ENCODE measurements at places on chromosomes 5 and 9.

DNA sequence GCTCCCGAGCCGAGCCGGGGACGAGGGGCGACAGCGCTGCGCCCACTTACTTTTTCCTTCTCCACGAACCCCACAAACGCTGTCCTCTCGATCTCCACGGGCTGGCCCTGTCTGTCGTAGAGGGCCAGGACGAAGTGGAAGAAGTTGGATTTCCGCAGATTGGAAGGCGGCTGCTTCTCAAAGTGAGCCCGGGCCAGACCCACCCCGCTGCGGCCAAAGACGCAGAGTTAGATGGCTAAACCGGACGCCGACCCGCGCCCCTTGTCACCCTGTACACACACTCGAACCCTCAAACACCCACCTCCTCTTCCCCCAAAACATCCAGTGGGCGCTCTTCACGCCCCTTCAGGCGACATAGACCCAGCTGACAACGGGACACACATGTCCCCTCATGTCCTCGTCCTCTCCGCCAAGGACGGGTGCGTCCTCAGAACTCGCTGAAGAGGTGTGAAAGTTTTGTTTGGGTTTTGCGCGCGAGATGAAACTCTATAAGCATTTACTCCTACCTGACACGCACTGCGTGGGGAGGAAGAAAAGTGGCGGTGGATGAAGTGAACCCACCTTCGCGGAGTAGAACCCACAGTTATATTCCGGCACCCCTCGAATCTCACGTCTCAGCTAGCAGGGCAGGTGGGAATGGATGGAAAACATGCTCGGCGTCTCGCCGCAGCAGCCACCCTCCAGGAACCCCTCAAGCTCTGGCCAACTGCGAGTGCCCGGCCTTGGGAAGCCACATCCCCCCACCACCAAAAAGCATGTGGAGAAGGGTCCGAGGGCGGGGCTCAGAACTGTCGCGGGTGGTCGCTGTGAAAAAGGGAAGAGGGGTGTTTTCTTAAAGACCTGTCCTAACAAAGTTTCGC lies 2.6 kb downstream of the EBF1 start:
- no peak for DNase-seq

DNA sequence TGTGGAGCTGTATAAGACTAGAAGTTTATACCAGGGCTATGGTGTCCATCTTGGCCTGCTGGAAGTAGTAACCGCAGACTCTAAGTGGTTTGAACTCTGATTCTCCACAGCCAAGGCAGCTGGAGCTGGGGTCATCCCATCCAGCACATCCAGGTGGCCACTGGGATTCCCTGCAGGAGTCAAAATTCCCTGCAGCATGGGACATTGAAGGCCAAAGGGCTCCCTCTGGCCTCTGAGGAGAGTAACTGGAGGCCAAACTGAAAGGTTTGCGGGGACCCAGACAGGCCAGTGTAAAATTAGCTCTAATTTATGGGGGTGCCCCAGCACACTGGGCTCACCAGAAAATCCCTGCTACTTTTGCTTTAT lies 12.2 kb upstream of the PRXL2C start:
- DNase-seq = no peak

GRCh38 chr9:81477669-81478068 lies 211.7 kb downstream of the TLE1 start:
- no peak for DNase-seq

DNA sequence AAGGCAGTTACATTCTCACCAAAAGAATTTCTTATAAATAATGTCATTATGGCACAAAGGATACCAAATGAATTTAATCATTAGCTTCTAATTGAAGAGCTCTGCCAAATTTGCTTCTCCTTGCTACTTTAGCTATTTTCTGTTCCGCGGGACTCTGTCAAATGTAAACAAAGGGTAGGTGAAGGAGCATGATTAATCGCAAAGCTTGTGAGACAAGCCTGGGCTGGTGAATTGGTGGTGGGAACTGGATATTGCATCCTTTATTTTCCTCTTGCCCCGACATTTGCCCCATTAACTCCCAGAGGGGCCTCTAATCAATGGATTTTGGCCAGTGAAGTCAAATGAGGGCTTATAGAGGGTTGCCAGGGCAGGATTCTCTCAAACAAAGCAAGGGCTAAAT lies 234.2 kb upstream of the RFX3 start:
- DNase-seq = no peak

GRCh38 chr9:98570055-98570454 lies 138.7 kb downstream of the GABBR2 start:
- no peak for DNase-seq

DNA sequence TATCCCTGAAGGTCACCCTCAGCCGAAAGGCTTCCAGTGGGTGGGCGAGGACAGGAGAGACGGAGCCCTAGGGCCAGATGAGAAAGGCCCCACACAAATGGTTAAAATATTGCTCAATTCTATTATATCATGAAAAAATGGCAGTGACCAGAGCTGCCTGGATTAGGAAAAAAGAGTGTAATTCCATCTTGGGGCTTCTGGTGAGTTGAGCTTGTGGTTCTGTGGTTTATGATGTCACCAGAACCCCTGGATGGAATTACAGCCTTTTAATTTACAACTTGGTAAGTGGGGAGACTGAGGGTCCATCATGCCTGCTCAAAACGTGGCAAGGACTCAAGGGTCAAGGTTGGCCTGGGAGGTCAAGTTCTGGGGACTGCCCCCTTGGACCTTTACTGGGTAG lies 55.5 kb upstream of the STC2 start:
- no peak for DNase-seq

GRCh38 chr9:24382566-24382965 lies 163.1 kb downstream of the IZUMO3 start:
- no peak for DNase-seq

- no peak for DNase-seq
Measured at GRCh38 chr9:75372499-75373268, 284.4 kb downstream of the OSTF1 start.

DNA sequence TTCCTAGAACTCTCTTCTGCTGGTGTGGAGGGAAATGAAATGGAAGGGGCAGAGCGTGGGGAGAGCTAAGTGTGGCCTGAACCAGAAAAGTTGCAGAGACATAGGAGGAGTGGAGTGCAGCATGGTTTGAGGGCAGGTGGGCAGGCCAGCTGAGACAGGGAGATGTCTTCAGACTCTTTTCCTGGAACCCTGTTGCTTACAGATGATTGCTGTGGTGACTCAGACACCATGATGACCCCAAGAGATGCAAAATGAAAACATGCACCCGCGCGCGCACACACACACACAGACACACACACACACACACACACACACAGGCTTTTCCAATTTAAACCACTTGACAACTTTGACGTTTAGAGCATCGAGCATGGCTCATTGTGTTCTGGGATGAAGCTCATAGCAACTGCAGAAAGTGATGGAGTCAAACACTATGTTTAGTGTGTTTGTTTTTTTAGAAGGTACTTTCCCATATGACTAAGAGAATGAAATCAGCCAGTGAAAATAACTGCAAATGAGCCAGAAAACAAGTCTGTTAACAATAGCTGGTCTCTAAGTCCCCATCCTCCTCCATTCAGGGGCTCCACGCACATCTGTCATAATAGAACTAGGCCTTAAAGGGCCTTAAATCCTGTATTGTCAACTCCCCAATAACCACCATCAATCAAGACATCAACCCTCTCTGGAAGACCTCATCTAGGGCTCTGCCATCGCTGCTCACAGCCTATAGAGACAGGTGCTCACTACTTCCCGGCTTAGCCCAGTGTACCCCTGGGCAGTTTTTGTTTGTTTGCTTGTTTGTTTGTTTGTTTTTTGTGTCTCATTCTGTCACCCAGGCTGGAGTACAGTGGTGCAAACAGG lies 9.6 kb downstream of the TMOD1 start:
- no peak for DNase-seq

DNA sequence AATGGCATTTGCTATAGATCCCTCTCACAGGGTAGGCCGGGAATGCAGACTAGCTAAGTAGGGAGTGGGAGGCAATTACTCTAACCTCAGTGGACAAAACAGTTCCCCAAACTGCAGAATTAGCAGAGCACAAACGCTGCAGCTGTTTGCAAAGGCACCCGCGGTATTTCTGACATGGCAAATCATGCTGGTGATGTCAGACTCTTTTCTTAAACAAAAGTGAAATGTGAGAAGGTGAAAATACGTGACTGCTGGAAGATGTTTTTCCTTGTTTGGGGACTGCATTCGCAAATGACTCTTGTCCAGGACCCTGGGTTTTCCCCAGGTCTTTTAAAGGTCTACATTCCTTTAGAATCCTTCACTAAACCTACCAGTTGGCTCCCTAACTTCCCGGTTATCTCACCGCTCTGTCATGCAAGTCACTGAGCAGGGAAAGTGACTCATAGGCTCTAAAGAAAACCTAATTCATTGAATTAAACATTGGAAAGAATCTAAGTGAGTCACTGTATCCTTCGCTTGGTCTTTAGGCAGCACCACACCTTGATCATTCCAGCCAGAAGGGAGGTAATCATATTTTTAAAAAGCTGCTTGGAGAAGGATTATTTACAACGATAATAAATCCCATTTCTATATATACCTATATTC lies 91.5 kb upstream of the DNAH5 start:
- no peak for DNase-seq

GRCh38 chr5:170542691-170543293 lies 39.0 kb downstream of the KCNIP1 start:
- no peak for DNase-seq

DNA sequence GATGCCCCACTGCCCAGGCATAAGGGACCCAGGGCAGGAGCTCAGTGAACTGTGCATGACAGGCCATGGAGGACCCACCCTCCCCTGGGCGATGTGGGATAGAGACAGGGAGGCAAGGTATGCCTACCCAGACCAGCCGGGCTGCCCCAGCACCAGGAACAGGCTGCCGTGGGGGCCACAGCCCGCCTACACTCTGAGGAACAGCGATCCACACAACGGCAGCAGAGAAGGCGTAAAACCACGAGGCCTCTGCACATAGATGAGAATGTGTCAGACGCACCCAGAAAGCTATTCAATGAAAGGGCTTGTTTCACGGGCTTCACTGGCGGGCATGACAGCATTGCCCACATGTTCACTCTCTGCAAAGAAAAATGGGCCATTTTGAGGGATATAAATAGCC lies 49.5 kb downstream of the SEMA4D start:
- no peak for DNase-seq

DNA sequence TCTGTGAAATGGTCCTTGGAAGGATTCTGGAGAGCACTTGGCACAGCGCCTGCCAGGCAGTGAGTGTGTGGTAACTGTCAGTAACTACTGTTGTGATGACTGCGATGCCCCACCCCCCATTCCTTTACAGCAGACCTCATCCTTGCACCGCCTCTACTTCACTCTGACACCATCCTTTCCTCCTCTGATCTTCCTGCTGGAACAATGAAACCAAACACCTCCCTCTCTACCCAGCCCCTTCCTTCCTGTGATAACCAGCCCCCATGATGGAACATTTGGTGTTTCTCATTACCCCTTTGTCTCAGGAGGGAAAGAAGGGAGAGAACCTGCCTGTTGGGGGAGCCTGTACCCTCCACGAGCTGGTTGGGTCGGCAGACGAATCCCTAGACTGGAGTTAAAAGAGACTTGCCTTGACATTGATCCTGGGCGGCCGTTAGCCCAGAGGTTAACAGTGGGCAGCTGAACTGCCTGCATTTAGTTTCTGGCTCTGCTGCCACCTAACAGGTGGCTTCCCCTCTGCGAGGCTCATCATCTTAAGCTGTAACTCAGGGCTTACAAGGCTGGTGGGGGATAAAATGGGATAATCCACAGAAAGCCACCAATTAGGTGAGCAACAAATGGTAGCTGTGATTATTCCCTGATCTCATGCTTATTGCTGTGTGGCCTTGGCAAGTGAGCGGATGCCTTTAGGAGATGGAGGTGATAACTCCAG lies 34.2 kb upstream of the GRPEL2 start:
- no peak for DNase-seq

DNA sequence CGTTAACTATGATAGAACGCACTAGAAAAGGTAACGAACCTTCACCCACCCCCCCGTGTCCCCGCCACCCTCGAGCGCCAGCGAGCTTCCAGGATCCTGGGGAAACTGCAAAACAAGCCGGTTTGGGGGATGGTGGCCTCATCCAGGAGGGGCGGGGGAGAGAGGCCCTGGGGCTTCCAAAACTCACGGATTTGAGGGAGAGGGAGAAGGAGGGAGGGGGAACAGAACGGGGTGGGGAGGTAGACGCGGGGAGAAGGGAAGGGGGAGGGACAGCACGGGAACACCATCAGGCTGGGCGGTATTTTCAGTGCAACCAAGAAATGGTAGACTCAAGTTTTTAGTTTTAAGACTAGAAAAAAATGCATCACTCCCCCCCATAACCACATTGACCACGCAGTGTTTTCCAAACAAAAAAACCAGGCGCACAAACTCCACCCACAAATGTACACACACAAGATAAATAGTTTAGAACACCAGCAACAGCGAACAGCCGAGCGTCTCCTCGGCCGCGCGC lies 1.4 kb downstream of the NRARP start:
- no peak for DNase-seq

- DNase-seq = no peak
Measured at GRCh38 chr9:18748251-18748701, 274.3 kb downstream of the ADAMTSL1 start.

GRCh38 chr5:67301285-67301903 lies 104.8 kb upstream of the CD180 start:
- DNase-seq = no peak
